ENCODE measurements at places on chromosomes 4 and X. TPM values are rescaled to one million over a fixed set of nuclear protein-coding genes. Genes with fewer than 3 reads are reported as not detected.

SSX1 gene
- total RNA-seq, result not detected

- no peak for DNase-seq
Observed at GRCh38 chr4:165684177-165684805, 188.7 kb upstream of the TLL1 start.

GRCh38 chr4:51831133-51831532 is 11.8 kb upstream of the DCUN1D4 start:
- peak; percentile 34 for DNase-seq

GRCh38 chr4:183353557-183353956 is 31.3 kb upstream of the CLDN24 start:
- DNase-seq, result no peak

- no peak for DNase-seq
Observed at GRCh38 chrX:40622479-40623138, 619 bp upstream of the MPC1L start.

- DNase-seq, result no peak
Observed at GRCh38 chr4:67470871-67471270, 74.4 kb downstream of the CENPC start.

DNA sequence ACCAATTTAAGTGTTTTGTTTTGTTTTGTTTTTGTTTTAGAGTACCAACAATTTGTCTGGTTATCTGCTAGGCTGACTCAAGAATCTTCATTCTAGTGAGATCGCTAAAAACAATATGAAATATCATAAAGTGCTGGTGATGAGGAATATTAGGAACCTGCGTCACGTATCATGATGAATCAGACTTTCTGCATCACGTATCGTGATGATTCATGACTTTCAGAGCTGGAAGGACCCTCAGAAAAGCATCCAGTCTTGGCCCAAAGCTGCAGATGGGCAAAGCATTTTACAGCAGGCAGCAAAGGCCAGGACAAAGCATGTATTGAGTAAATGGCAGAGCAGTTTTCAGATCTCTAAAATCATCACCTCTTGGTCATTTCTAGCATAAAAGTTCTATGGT is 278.0 kb upstream of the BOD1L1 start:
- no peak for DNase-seq

GRCh38 chr4:101418055-101418454 is 70.7 kb upstream of the PPP3CA start:
- no peak for DNase-seq

- no peak for DNase-seq
Observed at GRCh38 chr4:92382128-92382527, 78.4 kb downstream of the GRID2 start.

Data from pancreas (tissue), 10 donors.